ENCODE measurements at places on chromosomes 4 and X.

DNA sequence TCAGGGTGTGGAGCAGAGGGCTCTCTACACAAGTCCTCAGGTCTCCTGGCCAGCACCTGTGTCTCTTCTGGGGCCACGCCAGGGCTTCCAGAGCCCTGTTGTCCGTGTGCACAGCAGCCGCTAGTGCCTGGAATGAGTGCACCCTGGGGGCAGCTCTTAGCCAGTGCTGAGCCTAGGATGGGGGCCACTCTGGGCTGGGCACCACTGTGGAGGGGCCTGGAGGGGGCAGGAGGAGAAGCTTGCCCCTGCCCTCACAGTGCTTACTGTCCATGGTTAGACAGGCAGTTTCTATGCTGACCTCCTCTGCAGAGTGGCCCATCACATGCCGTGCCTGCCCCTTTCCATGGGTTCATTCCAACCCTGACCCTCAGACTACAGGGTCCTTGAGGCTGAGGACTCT is 42.7 kb upstream of the GRPEL1 start:
- no peak for DNase-seq

DNA sequence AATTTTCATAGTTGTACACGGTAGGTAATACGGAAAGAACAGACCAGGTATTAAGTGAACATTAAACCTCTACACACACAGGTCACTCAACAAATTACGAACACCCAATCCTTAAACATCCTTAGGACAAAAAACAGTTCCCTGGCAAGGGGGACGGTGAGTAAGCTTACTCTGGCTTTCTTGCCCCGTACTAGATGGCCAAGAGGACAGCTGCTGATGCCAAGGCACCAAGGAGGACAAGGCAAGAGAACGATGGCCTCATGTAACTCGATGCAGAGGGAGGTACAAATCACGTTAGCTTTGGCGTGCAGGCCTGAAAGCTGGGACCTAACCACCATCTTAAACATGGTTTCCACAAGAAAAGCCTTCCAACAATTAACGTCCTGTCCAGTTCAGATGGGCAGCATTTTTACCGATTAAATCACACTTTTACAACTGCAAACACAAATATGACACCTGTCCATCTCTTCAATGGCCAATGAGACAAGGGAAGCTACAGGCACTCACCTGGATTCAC is 23.7 kb downstream of the FAT1 start:
- no peak for DNase-seq

GRCh38 chr4:7802093-7802726 is 137.5 kb downstream of the AFAP1 start:
- peak; percentile 82 for DNase-seq

GRCh38 chr4:161356351-161356750 is 807.4 kb downstream of the FSTL5 start:
- no peak for DNase-seq

DNA sequence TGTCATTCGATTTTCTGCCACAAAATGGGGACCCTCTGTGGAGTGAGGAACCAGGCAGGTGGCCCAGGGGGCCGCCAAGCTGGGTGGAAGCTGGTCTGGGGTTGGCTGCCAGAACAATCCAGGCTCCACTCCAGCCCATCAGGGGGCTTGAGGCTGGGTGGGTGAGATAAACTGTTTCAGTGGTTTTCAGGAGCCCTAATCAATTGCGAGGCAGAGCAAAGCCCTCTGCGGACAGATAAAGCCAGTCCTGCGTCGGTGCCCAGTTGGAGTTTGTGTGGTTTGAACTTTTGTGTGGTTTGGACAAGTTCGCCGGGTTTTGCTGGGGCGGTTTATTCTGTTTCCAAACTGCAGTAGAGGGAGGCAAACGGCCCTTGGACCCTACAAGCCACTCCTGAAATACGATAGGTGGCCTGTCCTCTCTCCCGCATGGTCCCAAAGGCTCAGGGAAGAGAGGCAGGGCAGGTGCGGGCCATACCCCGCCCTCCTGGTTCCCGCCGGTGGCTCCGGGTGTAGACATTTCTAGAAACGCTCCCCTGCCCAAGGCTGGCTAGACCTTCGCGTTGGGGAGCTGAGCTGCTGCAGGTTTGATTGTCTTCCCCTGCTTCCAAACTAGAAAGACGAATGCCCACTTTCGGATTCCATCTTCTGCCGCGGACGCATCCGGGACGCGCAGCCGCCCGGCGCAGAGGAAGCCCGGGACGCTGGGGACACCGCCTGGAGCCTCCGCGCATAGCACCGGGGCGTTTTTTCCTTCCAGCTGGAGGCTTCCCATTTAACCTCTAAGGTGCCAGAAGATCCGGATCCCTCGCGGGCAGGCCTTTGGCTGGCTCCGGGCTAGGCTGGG is 169.0 kb upstream of the BCOR start:
- peak; percentile 34 for DNase-seq

DNA sequence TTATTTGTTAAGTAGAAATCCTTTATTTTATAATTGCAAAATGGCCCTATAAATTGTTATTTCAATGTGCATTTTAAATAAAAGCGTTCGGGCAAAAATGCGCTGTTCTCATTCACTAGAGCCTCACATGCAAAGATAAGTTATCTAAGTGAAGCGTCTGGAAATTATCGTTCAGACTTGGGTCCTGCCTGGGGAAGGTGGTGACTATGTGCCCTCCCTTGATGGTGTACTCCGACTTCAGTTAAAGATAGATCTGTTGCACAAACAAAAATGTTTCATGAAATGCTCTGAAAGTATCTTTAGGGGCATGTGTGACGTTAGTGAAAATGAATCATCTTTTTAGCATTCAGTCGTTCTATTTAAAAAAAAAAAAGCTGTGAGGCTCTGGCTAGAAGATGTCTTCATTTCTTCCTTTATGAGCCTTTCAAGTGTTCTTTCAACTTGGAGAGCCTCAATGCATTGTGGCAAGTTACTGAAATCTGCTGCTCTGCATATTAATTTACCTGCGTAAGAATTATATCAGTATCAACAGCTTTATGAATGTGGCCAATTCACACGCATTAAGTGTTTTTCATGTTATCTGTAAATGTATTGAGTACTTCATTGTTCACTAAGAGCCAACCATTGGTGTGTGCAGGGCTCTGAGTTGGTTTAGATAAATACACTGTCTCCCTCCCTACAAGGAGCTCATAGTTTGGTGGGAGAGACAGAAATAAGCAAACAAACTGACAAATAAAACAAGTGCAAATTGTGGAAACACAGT is 83.0 kb downstream of the AFF1 start:
- DNase-seq, result no peak

DNA sequence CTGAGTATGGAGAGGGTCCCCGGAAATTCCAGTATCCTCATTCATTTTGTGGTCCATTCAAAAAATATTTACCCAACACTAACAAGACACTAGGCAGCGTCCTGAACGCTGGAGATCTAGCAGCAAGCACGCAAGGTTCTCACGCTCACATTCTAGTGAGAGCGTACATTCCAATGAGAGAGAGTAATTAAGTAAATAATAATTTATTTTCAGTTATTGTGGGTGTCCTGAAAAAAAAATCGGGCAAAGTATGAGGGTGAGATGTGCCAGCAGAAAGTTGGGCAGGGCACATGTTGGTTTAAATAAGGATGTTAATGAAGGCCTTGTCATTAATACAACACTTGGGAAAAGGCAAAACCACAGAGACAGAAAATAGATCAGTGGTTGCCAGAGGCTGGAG is 4.0 kb upstream of the TMEM156 start:
- no peak for DNase-seq
